ENCODE measurements at places on chromosomes 6 and 20. TPM values are rescaled to one million over a fixed set of nuclear protein-coding genes. Genes with fewer than 3 reads are reported as not detected.

CST2 gene
- total RNA-seq = not detected

GRCh38 chr20:49704932-49705336, 8.7 kb downstream of the B4GALT5 start:
- DNase-seq = no peak

- DNase-seq = no peak
Measured at GRCh38 chr6:33314515-33314942, 651 bp upstream of the TAPBP start.

FAM229B gene
- 3.3 TPM for total RNA-seq

DNA sequence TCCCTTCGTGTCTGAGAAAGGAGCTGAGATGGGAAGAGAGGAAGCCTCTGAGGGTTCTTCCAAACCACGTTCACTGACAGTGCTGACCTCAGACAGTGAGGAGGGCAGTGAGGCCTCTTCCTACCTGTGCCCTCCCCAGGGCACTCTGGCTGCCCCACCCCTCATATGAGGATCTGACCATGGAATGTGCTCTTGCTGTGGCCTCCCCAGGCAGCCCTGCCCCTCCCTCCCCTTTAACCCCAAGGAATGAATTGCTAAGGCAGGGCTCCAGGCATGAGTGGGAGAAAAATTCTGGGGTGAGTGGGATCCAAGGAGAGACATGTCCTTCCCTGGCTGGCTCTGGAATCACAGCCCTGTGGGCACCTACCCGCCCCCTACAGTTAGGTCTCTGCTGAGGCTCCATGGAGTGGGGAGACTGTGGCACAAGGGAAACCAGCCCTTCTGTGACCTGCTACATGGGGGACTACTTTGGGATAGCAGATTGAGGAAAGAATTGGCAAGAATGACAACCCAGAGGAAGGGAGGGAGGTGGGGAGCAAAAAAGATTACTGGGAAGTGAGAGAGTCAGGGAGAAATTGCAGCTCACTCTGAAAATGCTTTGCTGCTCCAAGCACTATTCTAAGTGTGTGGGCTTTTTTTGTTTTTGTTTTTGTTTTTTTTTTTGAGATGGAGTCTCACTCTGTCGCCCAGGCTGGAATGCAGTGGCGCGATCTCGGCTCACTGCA, 29.4 kb downstream of the TNXB start:
- DNase-seq = no peak

DNA sequence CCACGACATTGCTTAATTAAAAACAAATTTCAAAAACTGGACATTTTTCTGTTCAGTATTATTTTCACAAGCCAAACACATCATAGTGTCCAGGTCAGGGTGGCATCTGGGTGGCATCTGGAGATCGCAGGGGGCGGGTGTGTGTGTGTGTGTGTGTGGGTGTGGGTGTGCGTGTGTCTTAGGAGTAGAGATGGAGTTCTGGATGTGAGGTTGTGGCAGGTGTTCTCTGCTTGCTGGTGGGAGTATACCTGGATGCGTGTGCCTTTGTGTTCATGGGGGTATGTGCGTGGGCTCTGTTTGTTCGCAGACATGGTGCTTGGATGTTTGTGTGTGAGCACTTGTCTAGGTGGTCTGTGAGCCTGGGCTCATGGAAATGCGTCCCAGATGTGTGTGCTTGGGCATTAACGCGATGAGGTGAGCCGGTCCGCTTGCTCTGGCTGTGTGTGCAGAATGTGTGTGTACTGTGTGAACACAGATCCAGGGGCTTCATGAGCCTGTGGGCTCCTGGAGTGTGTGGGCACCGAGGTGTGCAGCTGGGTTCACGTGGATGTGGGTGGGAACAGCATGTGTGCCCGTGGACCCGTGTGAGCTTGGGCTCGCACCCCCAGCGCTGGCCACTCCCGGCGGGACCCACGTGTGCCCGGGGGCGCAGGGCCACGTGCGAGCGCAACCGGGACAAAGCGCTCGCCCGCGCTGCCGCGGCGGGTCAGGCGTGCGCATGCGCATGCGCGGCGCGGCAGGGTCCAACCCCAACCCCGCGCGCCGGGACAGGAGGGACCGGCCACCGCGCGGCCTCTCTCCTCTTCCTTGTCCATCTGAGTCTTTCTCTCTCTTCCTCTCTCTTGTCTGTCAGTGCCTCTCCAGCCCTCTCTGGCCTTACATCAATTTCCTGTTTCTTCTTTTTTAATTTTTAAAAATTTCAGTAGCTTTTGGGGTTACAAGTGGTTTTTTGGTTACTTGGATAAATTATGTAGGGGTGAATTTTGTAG, 60.4 kb downstream of the SRC start:
- no peak for DNase-seq

DNA sequence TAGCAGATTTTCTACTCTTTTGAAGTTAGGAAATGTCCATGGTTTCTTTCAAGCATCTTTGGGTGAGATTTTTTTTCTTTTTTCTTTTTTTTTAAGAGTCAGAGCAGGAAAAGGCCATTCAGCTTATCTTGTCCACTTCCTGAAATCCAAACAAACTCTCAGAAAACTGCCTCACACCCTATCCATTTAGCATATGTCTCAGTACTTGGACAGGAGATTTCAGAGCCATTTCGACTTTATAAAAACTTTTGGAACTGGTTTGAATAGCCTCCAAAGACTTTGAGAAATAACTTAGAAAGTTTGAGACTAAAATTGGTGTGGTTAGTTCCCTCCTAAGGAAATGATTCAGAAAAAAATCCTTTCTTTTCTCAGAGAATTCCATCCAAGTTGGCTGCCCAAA, 125.1 kb downstream of the MYLK4 start:
- DNase-seq = no peak

GRCh38 chr20:63667858-63668257, 9.7 kb downstream of the RTEL1 start:
- DNase-seq = no peak

- no peak for DNase-seq
Measured at GRCh38 chr6:145042559-145042958, 692.8 kb downstream of the EPM2A start.

- DNase-seq = no peak
Measured at GRCh38 chr6:111711984-111712752, 106.5 kb upstream of the TRAF3IP2 start.

PEX6 gene
- total RNA-seq = 19.5 TPM

C20orf144 gene
- not detected for total RNA-seq

FAM83B gene
- total RNA-seq = 19.8 TPM

Data from epithelial cell of proximal tubule (primary cell).